ENCODE measurements at places on chromosomes 2 and 18.

- DNase-seq: no peak
These were observed 168.5 kb upstream of the SLC39A10 start for GRCh38 chr2:195488567-195488966.

DNA sequence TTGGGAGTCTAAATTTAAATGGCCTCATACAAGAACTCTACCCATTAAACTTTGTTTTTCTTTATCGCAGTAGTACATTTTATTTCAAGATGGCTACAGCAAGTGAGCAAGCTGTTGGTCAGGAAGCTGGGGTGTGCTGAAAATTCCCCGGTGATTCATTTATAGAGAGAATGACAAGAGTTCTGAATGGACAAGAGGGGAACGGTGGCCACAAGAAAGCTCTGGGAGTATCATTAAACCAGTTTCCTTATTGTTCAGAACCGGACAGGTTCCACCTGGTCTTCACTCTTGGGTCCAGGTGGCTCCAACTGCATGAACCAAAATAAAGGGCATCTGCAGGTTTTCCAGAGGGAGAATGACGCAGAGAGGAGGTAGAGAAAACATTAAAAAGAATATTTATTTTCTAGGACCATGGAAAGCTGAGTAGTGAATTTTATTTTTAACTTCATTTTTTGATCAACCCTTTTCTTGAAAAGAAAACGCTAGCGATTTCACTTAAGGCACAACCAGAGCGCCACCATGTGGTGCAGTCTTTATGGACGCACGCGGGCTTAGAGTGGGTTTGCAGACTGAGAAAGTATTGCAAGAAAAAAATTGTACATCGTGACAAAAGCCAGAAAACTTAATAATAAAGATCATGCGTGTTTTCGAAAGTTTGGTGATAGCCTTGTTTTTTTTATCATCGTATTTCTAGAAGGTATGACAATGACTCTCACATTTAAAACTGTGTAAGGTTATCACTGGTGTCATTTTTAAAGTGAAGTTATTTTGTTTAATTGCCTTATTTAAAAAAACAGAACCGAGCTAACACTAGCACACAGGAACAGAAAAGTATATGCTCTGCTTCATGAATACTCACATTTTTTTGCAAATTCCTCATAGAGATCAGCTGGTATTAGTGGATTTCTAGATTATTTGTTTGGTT is 97.9 kb upstream of the NOL4 start:
- DNase-seq: no peak

GRCh38 chr2:177207101-177207500 is 5.5 kb upstream of the HNRNPA3 start:
- DNase-seq: no peak

DNA sequence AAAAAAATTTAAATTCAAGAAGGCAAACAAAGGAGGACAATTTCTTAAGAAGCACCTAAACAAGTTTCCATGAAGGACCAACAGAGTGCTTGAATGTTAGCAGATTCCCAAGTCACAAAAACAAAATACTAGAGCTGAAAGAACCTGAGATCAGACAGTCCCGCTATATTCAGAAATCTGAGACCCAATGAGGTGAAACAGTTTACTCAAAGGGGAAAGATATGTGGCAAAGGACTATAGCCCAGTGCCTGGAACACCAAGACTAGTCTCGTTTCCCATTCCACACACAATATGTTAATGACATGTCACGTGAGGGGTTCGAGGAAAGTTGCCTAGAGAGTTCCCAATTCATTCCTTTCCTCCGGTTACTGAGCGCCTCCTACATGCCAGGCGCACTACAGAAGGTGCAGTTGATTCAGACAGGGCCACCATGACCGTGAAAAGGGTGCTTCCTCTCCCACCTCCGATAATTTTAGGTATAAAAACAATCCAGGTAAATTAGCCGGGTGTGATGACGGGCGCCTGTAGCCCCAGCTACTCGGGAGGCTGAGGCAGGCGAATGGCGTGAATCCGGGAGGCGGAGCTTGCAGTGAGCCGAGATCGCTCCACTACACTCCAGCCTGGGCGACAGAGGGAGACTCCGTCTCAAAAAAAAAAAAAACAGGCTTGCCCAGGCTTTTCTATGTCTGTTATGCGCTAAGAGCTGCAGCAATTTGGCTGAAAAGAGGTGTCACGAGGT is 617 bp downstream of the SRBD1 start:
- peak; percentile 48 for DNase-seq

GRCh38 chr2:225207043-225207442 is 164.8 kb upstream of the DOCK10 start:
- no peak for DNase-seq

DNA sequence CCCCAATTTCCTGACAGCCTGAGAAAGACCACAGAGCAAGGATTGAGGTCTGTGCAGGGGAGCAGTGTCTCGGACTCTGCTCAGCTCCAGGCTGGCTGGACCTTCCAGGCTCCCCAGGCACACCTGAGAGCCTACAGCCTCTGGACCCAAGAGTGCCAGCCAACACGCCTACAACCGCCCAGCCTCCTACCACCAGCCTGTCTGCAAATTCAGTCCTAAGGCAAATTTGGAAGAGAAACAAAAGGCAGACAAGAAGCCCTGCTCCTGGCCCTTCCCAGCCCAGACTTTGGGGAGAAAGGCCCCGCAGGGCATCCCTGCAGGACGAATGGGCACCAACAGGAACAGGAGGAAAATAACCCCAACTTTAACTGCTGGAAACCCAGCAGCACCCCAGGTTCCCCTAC is 1.9 kb downstream of the HS6ST1 start:
- DNase-seq: no peak

DNA sequence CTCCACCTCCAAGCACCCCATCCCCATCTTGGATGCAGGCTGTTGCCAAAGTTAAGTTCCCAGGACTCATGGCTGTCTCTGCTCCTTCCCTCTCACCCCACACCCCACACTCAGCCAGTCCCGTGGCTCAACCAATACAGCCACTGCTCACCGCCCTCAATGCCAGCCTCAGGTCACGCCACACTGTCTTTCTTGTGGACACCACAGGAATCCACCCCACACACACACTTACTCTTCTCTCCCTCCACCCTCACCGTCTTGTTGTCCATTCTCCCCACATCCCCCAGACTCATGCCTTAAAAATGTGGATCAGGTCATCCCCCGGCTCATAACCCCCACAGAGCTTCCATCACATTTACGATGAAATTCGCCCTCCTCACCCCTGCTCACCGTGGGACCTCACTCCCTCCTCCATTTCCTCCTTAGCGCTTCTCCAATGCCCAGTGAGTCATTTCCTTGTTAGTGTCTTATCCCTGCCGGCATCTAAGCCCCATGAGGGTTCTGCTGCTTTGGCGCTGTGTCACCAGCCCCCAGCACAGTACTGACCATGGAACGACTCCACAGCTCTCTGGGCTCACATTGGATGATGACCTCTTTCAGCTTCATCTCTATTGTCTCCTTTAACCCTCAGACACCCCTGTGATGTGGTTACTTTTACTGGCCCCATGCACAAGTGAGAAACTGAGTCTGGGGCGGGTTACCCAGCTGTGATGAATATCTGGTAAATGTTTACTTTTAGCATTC is 13.8 kb downstream of the MLPH start:
- DNase-seq: no peak

- no peak for DNase-seq
These were observed 11.4 kb downstream of the THNSL2 start for GRCh38 chr2:88181511-88181910.

- peak; percentile 29 for DNase-seq
These were observed 33.5 kb downstream of the MGAT5 start for GRCh38 chr2:134287323-134287722.

GRCh38 chr18:75076286-75076685 is 132.7 kb downstream of the PTGR3 start:
- no peak for DNase-seq

DNA sequence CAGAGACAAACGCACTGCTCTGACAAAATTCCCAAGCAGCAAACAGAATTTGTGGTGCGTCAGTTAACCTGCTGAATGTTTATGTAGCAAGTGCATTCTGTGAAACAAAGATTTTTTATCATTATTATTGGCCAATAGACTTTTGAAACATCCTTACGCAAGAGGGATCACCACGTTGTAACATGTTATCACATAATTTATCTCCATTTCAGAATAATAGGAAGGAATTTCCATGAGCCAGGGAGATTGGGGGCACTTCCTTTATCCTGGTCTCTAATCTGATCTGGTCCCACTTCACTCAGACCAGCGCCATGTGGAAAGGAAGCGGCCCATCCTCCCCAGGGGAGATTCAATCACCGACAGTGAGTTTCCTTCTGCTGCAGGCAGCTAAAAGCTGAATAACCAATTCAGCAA is 166.1 kb downstream of the PID1 start:
- DNase-seq: no peak

DNA sequence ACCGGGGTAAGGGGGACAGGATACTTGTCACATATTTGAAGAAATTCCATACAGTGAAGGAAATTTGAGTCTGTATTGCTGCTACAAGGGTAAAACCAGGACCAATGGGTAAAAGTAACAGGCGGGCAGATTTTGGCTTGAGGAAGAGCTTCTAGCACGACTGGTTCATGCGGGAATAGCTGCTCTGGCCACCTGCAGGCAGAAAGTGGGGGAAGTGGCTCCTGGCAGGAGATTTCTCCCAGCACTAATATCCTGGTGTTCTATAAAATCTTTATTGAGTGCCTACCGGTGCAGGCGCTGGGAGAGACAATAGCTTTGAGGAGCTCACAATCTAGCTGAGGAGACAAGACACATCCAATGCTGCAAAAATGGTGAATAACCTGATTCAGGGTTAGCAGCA is 198.5 kb downstream of the LOXHD1 start:
- DNase-seq: no peak

DNA sequence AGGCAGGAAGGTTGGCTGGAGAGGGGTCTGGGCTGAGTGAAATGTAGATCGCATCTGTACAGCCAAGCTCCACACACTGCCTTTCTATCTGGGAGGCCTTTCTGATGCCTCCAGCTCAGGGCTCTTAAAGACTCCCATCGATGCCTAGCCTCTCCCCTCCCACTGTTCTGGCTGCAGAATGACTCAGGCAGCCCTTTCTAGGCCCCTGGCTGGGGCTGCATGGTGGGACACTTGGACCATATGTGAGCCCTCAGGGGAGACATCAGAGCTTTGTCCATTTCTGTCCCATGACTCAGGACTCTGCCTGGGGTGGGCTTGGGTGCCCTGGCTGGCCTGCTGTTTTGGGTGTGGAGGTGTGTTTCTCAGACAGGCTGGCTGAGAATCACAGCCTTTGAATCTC is 101.3 kb downstream of the CELF4 start:
- no peak for DNase-seq

GRCh38 chr2:186099826-186100225 is 361.2 kb downstream of the FSIP2 start:
- no peak for DNase-seq

GRCh38 chr2:120222186-120223033 is 790 bp downstream of the TMEM185B start:
- DNase-seq: no peak

- no peak for DNase-seq
These were observed 849.4 kb downstream of the SLC4A3 start for GRCh38 chr2:220476877-220477276.

DNA sequence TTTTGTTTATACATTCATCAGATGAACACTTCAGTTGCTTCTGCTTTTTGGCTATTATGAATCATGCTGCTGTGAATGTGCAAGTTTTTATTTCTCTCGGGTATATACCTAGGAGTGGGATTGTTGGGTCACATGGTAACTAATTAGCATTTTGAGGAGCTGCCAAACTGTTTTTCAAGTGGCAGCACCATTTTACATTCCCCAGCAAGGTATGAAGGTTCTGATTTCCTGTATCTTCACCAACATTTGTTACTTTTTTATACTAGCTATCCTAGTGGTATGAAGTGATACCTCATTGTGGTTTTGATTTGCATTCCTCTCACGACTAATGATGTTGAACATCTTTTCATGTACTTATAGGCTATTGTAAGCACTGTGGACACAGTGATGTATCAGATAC is 53.9 kb downstream of the DYNC1I2 start:
- DNase-seq: no peak

- DNase-seq: no peak
These were observed 1209.6 kb upstream of the ZEB2 start for GRCh38 chr2:145729481-145729880.

- no peak for DNase-seq
These were observed 170.4 kb downstream of the ZNF407 start for GRCh38 chr18:74768096-74768495.

- peak; percentile 77 for DNase-seq
These were observed 15.2 kb upstream of the PLEKHM3 start for GRCh38 chr2:208040199-208041171.

- DNase-seq: no peak
These were observed 1228.3 kb upstream of the CHAC2 start for GRCh38 chr2:52539026-52539970.

- no peak for DNase-seq
These were observed 124.5 kb upstream of the CTDP1 start for GRCh38 chr18:79554945-79555645.

- no peak for DNase-seq
These were observed 68.7 kb upstream of the TTC27 start for GRCh38 chr2:32559136-32559535.

GRCh38 chr18:7111134-7111533 is 6.5 kb downstream of the LAMA1 start:
- DNase-seq: no peak

- no peak for DNase-seq
These were observed 355.7 kb upstream of the RAB6C start for GRCh38 chr2:129623783-129624182.

DNA sequence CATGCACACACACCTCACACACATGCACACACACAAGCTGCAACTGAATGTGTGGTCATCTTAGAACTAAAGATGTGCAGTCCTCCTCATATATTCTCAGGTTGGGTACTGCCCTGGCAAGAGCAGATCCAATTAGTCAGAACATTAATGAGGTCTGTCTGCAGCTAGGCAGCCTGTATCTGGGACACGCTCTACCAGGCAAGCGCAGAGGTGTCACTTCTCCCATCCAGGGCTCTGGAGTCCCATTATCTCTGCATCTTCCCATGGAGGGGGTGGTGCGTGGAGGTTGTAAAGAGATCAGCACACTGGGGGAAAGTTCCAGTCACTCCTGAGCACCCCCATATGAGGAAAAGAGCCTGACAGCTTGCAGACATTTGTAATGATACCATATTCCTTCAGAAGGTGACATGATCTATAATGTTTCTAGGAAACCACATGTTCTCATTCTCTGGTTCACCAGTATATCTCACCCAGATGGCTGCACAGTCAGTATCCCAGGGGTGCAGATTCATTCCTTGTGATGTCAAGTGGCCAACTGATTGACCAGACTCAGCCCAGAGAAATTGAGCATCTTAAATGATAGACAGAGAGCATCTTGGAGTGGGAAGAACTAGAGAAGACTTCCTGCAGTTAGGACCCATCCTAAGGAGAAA is 95.4 kb downstream of the RTN4 start:
- DNase-seq: no peak

DNA sequence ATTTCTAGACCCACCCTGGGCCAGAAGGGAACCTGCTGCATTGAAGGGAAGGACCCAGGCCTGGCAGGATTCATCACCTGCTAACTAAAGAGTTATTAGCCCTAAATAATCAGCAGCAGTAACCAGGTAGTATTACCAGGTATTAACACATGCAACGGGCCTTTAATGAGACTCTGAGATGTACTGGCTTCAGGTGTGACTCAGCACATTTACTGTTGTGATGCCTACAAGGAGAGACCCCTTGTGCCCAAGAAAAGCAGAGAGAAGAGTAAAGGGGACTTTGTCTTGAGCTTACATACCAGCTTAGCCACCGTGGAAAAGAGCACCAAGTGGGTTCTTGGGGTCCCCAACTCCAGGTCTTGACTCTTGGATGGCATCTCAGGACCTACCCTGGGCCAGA is 243.1 kb upstream of the SLC39A10 start:
- DNase-seq: no peak

GRCh38 chr2:120729406-120730399 is 6.0 kb upstream of the GLI2 start:
- DNase-seq: no peak

- DNase-seq: no peak
These were observed 31.0 kb downstream of the APCDD1 start for GRCh38 chr18:10485475-10485874.
